ENCODE measurements at places on chromosomes 5 and 9.

- no peak for DNase-seq
These were observed 29.4 kb downstream of the ATPSCKMT start for GRCh38 chr5:10220248-10220647.

DNA sequence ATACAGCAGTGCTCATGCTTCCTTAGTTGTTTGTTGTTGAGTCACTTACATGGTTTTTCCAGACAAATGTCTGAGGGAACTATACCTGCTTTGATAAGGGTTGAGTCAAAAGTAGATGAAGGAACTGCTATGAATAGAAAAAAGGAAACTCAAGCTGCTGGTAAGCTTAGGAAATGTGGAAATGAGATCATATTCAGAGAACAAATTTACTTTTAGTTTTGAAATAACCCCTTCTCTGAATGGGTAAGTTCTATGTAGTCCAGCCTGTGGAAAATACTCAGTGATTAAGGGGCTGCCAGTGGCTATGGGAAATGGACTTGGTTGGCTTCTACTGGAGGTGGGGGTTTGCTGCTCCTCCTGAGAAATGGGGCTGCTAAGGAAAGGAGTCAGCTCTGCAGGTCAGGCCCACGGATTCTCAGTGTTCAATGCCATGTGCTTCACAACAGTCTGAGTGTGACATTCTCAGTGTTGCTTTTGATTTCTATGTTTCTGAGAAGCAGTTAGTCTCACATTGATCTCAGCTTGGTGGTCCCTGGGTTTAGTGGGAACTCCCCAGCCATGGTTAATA lies 47.7 kb upstream of the GLRX start:
- DNase-seq: no peak

- no peak for DNase-seq
These were observed 482.0 kb downstream of the DTWD2 start for GRCh38 chr5:118506217-118506852.

DNA sequence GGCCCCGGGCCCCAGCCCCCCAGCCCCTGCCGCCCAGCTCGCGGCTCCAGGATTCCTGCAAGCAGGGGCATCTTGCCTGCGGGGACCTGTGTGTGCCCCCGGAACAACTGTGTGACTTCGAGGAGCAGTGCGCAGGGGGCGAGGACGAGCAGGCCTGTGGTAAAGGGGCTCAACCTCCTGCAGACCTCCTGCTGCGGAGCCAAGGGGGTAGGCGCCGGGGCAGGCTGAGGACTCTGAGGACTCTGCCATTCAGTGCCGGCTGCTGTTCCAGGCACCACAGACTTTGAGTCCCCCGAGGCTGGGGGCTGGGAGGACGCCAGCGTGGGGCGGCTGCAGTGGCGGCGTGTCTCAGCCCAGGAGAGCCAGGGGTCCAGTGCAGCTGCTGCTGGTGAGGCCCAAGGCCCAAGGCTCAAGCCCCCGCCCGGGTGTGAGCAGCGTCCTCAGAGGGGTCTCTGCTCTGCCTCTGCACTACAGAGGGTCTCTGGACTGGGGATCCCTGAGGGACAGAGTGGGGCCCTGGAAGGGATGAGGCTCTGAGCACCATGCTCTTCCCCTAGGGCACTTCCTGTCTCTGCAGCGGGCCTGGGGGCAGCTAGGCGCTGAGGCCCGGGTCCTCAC lies 3.4 kb downstream of the MAMDC4 start:
- no peak for DNase-seq
